HTR-8/SVneo (cell line): ENCODE measurements at places on chromosomes 6 and 20.
A peak's percentile ranks its signal among the peaks of the same experiment; 100 is the strongest.

DNA sequence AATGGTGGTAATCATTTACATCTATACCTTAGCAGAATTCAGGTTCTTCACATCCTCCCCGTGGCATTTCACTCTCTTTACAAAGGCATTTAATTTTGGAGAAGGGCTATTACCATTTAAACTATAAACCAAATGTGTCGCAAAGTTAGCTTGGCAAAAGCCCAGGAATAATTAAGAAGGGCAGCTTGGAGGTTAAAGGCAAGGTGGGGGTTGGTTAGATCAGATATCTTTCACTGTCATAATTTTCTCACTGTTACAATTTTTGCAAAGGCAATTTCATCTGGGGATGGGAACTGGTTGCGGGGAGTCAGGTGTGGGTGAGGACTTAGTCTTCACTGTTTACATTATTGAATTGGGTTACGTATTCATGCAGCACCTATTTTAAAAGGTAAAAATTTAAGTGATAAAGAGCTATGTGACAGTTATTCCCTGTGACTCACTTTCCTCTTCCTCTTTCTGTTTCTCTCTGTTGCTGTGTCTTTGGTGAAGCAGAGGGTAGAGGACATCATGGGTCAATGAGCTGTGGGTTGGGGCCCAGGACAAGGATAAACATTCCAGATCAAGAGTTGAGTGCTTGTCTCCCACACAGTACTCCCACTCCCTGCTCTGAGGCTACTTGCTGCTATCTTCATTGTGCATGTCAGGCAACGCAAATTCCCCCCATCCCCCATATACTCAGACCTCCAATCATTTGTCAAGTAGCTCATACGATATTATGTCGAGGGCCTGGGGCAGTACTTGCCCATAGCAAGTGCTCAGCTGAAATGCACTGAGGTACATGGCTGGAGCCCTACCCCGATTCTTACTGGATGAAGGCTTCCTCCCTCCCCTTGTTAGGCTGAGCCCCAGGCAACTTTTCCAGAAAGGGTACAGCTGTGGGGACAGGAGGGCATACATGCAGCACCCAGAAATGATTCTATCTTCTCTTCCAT lies 223.1 kb upstream of the MYLIP start:
- peak; percentile 38 for DNase-seq

GRCh38 chr6:51753635-51754034 lies 333.8 kb downstream of the PKHD1 start:
- DNase-seq: no peak

- peak; percentile 54 for DNase-seq
These were observed 10.0 kb downstream of the TRAM2 start for GRCh38 chr6:52566853-52567279.

- no peak for DNase-seq
These were observed 1.5 kb downstream of the ABT1 start for GRCh38 chr6:26598267-26598666.

DNA sequence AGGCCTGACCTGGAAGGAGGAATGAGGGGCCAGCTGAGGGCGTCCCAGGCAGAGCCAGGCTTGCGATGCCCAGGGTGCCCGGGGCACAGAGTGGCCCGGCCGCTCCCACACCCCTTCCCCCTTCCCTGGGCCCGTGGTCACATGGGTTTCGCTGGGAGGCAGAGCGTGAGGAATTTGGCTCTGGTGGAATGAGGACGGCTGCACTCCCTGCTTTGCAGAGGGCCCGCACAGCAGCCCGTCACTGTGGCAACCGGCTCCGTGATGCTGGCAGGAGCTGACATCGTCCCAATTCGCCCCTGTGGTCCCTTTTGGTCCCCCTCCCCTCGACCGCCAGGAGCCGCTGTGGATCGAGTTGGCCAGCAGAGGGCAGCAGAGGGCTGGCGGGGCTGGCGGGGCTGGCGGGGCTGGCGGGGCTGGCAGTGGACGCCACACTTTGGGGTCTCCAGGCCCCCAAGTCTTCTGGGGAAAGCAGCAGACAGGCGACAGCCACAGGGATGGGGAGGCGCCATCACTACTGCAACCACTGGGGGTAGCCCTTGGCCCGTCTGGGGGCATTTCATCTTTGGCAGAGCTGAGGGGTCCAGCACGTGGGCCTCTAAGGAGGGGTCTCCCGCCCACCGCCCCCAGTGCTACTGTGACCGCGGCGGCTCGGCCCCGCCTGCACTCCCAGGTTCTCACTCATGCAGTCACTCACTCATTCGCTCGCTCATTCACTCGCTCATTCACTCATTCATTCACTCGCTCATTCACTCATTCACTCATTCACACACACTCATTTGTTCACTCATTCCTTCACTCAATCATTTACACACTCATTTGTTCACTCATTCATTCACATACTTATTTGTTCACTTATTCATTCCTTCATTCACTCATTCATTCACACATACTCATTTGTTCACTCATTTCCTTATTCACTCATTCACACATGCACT lies 49.7 kb upstream of the BHLHE23 start:
- peak; percentile 79 for DNase-seq

DNA sequence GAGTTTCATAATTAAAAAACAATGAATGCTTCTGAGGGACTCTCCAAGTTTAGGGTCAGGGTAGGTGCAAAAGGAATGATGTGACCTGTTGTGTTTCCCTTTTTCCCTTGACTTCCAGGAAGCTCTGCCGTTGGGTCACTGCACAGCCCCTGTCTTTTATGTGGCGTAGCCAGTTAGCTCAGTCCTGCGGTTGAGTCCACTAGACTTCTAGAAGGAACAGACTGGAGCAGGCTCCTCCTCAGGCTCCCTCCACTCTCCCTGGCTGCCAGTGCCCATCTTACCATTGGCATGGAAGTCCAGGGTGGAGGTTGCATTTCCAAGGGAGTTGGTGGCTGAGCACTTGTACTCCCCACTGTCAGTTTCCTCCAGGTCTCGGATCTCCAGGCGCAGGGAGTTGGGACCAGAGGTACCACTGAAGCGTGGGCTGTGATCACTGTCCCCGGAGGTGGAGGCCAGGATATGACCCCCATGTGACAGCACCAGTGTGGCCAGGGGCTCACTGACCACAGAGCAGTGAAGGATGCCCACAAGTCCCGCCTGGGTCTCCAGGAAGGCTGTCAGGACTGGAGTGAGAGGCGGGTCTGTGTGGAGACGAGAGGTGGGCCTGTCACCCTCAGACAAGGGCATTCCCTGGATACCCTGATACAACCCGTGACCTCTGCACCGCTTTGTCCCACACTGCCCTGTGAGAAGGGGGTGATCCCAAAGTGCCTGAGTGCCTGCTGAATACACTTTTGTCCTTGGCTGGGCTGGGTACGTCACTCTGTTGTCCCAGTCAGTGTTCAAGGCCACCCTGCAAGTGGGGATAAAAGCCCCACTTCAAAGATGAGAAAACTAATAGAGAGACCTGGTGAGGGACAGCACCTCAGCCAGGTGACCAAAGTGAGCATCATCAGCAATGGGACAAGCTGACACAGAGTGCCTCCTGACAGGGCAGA lies 11.1 kb downstream of the SIGLEC1 start:
- DNase-seq: no peak

GRCh38 chr6:135008072-135008940 lies 46.3 kb downstream of the HBS1L start:
- no peak for DNase-seq

DNA sequence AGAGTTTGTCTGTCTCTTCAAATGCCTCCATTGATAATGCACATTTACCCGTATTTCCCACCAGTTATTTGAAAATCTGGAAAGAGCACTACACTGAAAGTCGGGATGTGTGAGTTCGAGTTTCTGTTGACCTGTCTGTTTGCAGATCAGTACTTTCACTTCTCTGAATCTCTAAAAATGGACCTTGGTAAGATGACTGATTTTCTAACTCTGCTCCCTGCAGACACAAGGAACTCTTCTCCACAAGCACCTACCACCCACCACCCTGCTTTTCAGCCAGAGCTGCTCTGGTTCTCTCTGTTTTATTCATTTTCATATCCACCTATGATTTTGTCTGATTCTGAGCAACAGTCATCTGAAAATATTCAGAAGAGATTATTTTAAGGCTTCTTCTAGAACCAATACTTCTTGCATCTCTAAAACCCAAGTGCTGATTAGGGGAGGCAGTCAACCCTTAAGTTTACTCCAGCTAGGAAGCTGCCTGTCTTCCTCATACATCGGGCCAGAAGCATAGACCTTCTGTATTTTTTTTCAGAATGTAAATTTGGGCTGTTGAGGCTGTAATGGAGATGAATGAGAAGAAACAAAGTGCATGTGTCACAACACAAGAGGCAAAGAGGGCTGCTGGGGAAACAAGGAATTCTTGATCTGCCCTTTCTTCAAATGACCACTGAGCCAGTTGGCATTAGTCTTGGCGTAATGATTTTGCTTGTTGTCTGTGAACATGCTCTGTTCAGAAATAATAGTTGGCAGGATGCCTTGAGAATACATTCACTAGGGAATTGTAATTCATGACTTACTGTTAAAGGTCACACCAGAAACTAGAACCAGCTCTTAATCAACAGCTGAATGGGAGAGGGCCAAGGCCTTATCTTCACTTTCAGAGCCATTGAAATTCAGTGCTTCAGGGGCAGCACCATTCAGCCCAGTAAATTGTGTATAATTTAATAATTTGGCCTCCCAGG lies 85.4 kb upstream of the MYLIP start:
- no peak for DNase-seq

GRCh38 chr20:3777381-3777715 lies 3.9 kb downstream of the SPEF1 start:
- no peak for DNase-seq

- DNase-seq: no peak
These were observed 24.9 kb downstream of the SLC35D3 start for GRCh38 chr6:136947037-136947436.

- DNase-seq: no peak
These were observed 43.8 kb upstream of the RPS6KA2 start for GRCh38 chr6:166670894-166671293.

DNA sequence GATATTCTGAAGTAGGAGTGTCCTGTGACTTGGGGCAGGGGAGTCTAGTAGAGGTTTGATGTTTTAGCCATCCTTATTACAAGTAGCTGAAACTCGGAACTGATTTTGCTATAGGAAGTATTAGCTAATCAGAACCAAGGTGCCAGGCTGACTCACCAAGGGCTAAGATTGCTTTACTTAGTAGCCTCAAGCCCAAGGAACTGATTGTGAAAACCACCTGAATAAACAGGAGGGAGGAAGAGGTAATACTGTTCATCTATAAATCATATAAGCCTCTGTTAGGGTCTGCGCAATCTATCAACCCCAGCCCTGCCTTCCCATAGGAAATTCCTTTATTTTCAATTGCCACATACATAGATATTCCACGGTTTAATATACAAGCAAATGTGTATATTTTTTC lies 54.4 kb downstream of the GNAS start:
- no peak for DNase-seq

DNA sequence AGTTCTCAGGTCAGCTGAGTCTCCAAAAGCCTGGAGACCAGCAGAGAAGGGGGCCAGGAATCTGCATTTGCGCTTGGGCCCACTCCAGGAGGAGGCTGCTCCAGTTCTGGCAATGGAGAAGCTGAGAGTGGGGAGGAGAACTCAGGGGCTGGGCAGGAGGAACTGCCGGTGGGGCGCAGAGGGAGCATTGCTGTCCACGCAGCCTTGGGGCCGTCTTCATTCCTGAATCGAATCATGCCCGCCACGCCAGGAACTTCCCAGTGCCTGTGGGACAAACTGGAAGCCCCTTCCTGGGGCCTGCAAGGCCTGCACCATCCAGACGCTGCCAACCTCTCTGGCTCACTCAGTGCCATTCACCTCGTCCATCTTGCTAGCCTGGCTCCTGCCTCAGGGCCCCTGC lies 16.9 kb downstream of the RAB44 start:
- DNase-seq: no peak

GRCh38 chr6:49423817-49424216 lies 39.2 kb downstream of the MMUT start:
- peak; percentile 12 for DNase-seq

GRCh38 chr6:17281100-17281496 lies at the start of gene RBM24:
Gene RBM24, plus strand, starts transcription at chr6:17281361. Its CDS starts 221 bp downstream, at chr6:17281582.
- DNase-seq: peak; percentile 55

DNA sequence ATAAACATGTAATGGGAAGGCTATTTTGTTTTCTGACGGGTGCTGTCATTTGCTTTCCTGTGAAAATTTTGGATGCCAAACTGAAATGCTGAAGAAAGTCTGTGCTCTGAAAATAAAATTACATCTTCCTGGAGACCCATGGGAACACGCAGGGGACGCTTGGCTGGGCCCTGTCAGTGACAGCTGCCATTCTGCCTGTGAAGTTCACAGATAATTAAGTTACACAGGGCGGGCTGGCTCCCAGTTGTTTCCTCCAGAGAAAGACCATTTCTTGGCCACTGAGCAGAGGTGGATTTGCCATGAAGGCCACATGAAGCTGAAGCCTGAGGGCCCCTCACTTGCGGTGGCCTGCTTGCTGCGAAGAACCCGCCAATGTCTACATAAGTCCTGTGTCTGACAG lies 93.5 kb downstream of the TMEM170B start:
- no peak for DNase-seq

DNA sequence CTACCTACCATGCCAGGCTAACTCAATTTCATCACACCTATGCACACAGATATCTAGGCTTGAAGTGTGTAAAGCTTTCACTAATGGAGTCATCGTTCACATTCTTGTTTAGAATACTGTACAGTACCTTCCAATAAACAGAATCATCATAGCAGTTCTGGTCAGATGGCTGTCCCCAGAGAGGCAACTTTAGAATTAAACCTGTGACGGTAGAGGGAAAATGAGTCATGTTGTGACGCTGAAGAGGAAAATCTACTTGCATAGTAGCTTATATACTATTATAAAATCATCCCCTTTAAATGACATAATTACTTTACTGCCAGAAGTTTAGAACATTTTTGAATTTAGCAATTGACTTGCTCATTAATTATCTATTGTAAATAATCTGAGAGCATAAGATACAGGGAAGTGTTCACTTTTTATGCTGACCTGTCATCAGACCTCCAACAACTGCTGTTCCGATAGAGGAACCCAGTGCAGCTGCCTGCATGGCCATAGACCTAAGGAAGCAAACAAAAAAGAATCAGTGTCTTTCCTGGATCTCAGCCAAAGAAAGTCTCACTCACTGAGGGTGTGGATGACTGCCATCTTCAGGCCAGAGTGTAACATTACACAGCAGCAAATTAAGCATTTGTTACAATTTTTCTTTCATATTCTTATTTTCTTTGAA lies 29.8 kb downstream of the RHAG start:
- DNase-seq: peak; percentile 69

DNA sequence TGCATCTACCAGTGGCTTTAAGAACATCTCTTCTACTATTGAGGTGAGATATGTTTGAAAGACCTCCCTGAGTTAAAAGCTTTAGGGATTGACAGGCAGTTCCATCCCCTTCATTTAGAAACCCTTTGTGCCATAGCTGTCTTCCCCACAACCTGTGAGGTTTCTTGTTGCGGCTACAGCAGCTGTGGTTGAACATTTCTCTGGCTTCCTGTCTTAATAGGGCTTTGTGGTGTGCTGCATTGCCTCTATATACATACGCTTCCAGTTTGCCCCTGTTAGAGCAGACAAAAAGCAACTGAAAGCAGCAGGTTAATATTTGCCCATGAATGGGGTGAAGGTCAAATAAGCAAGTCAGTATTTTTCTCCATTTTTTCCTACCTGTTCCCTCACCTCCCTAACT lies 210.2 kb downstream of the TMEM200A start:
- no peak for DNase-seq
